ENCODE measurements at places on chromosomes 12 and 14. TPM values are rescaled to one million over a fixed set of nuclear protein-coding genes. Genes with fewer than 3 reads are reported as not detected.

- peak; percentile 62 for DNase-seq
Observed at GRCh38 chr14:21711360-21711961, 37.8 kb upstream of the OR4E1 start.

DNA sequence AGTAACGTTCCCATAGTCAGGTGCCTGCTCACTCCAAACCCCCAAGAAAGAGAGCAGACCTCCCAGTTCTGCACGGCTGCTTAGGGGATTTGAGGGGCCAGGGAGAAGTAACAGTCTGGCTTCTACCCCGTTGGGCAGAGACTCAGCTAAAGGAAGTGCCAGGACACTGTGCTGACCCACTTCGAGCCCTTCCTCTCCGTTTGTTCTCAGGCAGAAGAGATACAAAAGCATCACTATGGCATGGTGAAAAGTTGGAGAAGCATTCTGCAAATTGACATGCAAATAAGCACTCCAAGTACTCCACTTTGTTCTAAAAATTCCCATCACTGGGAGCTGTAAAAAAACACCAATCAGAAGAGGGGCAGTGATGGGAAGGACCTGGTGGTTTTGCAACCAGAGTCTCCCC, 239.1 kb downstream of the EGLN3 start:
- no peak for DNase-seq

DNA sequence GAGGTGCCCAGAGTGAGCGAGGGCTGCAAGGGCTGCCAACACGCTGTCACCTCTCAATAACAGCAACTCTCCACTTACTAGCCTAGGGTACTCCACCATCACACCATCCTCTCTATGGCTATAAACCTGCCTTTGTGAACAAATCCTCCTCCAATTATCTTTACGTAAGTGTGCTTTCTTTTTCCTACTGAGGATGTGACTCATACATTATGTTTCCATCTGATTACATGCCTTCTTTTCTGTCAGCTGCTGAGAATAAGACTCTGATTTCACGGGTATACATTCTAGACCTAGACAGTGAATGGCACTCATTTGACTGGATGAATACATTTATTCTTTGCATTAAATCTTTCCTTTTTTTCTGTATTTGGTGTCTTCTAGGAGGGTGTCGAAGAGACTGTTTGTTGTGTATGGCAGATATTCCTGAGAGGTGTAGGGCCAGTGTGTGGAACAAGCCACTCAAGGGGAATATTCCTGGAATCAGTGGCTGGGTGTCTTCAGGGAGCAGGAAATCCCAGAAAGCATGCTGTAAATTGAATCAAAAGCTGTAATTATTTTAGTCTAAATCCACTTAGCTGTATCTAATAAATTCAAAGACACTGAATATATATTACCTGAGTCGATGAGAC, 327.3 kb upstream of the TMTC1 start:
- peak; percentile 15 for DNase-seq

OTOGL gene
- total RNA-seq, result 1.3 TPM

DNA sequence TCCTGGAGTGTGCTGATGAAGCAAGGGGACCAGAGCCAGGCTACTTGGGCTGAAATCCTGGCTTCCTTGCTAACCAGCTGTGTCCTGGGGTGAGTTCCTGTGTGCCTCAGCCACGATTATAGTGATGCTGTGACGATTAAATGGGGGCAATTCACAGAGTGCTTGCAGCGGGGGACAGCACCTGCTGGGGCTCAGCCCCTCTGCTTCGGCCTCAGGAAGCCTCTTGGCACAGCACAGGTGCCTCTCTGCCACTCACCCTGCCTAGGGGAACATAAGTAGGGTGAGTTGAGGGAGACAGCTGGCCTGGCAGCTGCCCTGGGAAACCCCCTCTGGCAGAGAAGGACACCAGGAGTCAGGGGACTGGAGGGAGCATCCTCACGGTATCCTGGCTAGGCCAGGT, 9.4 kb downstream of the KRT80 start:
- no peak for DNase-seq

GRCh38 chr14:62364800-62365280, 602.6 kb downstream of the SNAPC1 start:
- DNase-seq, result no peak

CLEC4E gene
- total RNA-seq, result not detected

DNA sequence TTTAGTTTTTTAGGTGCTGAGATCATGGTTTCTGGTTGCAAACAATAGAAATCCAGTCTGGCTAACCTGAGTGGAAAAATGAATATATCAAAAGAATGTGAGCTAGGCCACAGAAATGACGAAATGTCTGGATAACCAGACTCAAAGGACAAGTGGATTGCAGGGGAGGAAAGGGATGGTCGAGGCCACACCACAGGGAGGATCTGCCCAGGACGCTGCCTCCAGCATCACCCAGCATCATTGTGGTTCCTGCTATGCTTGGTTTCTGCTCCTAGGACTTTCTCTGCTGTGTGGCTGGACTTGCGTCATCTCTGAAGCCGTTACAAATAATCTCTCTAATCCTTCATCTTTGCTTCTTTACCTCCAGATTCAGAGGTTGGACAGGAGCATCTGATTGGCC, 80.4 kb downstream of the TTC8 start:
- DNase-seq, result peak; percentile 26

DNA sequence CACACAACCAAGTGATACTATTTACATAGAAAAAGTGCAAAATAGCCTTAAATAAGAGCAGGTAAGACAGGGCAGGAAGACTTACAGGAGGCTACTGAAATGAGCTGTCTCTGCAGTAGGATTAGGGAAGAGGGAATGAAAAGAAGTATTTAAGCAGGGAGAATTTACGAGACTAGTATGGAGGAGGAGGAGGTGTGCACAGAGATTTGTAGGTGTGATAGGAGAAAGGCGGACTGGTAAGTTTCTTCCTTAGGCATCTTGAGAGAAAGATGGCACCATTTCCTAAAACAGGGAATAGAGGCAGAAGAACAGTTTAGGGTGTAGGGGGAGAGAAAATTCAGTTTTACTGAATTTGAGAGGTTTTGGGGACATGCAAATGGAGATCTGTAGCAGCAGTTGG, 25.7 kb downstream of the DIP2B start:
- no peak for DNase-seq

- peak; percentile 74 for DNase-seq
Observed at GRCh38 chr12:15982471-15982870, 71.3 kb downstream of the DERA start.

- DNase-seq, result no peak
Observed at GRCh38 chr14:76396714-76397187, 20.8 kb downstream of the ESRRB start.

DNA sequence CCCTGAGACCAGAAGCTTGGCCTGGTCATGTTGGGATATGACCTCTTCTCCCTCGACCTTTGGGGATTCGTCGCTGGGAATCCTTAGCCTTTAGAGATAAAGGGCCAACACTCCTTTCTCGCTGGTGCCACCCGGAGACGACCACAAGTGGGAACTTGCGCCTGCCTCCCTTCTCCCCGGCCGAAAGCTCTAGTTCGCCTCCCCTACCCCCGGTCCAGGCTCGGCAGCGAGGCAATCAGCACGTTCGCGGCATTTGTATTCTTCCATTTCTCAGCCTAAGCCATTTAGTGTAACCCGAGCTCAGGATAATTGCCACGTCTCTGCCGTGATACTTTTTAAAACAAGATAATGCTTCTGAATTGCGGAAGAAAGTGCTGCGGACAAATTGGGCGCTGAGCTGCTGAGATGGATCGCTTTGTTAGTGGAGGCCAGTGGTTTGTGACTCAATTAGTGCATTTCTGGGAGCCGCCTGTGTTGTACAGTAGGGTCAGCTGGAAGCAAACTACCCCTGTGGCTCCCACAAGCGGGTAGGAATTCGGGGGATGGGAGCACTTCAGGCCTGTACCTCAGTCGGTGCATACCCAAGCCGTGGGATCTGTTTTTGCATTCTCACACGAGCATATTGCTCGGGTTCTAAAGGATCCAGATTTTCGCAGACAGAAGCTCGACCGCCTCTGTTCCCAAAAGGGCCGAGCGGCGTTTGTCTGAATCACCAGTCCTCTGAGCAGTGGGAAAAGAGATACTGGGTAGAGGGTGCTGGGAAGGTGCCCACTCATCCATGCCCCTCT, 6.8 kb upstream of the SIX1 start:
- no peak for DNase-seq

GRCh38 chr14:69876848-69877306, 2.3 kb upstream of the SMOC1 start:
- DNase-seq, result no peak

PRR4 gene
- not detected for total RNA-seq

PPP1R1A gene
- total RNA-seq, result not detected

- peak; percentile 74 for DNase-seq
Observed at GRCh38 chr12:111636209-111636945, 37.3 kb upstream of the ATXN2 start.

GRCh38 chr14:29788093-29788492, 139.6 kb downstream of the PRKD1 start:
- DNase-seq, result no peak

SLC38A1 gene
- 81.7 TPM for total RNA-seq

Measured in GM23248 (cell line).